ENCODE measurements at places on chromosomes 1 and 21.

DNA sequence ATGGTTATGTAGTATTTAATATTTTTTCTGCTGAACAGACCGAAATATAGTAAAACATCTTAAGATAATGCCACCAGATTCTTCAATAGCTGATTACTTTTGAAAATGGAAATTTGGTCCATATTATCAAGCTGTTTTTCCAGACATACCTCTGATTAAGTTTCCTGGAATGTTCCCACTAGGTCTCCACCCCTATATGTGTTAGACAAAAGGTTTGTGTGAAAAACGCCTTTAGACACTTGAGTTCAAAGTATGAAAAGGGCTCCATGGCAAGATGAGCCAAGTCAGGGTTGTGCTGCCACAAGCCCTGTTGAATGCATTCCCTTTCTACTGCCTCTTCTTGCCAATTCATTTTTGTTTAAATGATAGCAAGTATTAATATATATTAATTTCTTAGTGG is 52.7 kb downstream of the ZBTB17 start:
- no peak for DNase-seq

- DNase-seq, result no peak
These were observed 5.9 kb downstream of the MYCBP start for GRCh38 chr1:38867208-38867607.

DNA sequence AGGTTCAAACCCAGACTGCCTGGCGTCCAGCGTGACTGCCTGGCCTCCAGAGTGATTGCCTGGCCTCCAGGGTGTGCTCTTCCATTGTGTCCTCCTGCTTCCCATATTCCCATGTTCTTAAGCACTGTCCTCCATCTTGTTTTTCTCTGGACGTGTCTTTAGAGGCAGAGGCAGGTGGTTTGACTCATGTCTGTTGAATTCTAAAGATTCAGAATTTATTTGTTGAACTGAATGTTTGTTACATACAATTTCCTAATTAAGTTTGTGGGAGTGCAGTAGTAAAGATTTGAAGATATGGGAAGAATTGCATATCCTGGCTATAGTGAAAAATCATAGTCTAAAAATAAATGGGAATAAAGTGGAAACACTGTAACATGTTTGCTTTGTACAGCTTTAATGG is 18.3 kb downstream of the ST6GALNAC3 start:
- no peak for DNase-seq

DNA sequence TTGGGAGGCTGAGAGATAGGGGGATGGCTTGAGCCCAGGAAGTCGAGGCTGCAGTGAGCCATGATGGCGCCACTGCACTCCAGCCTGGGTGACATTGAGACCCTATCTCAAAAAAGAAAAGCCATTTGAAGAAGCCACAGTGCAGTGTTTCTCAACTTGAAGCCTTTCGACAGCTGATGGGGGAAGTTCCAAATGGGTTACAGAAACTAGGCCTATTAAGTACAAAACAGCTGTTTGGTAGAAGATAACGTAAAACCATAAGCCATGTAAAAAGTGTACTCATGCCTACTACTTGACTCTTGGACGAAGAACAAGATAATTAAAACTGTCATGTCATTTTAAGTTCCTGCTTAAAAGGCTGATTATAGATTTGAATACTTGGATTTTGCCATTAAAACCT is 16.6 kb downstream of the COPA start:
- no peak for DNase-seq

DNA sequence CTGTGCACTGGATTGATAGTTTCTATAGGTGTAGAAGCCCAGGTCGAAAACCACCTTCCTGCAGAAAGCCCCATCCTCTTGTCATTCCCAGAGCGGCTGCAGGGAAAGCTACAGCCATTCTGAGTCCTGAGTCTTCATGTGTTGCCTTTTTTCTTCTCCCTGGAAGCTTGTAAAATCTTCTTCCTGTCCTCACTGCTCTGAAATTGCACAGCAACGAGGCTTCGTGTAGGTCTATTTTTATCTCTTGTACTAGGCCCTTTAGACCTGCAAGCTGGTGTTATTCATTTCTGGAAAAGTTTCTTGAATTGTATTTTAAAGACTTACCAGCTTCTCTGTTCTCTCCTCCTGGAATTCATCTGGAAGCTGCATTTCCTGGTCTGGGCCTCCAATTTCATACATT is 44.2 kb upstream of the ETS2 start:
- no peak for DNase-seq

- no peak for DNase-seq
These were observed 218.2 kb downstream of the GIPC2 start for GRCh38 chr1:78263946-78264345.

DNA sequence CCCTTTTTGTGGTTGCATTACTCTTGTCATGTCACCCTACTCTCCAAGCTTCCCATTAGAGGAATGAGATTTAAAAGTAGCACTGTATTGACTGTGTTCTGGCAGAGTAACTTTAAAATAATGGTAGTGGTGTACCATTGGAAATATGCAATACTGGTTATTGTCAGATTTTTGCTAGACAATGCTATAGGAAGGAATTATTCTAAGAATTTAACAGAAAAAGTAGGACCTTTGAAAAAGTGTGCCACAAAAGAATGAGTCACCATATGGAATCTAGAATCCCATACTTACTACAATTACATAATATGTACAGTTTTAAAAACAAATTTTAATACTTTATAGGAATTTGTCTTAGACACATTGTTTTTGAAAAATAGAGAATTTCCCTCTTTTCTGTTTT is 13.8 kb downstream of the MIER1 start:
- DNase-seq, result no peak

- no peak for DNase-seq
These were observed 40.2 kb upstream of the COL6A1 start for GRCh38 chr21:45941338-45941710.

DNA sequence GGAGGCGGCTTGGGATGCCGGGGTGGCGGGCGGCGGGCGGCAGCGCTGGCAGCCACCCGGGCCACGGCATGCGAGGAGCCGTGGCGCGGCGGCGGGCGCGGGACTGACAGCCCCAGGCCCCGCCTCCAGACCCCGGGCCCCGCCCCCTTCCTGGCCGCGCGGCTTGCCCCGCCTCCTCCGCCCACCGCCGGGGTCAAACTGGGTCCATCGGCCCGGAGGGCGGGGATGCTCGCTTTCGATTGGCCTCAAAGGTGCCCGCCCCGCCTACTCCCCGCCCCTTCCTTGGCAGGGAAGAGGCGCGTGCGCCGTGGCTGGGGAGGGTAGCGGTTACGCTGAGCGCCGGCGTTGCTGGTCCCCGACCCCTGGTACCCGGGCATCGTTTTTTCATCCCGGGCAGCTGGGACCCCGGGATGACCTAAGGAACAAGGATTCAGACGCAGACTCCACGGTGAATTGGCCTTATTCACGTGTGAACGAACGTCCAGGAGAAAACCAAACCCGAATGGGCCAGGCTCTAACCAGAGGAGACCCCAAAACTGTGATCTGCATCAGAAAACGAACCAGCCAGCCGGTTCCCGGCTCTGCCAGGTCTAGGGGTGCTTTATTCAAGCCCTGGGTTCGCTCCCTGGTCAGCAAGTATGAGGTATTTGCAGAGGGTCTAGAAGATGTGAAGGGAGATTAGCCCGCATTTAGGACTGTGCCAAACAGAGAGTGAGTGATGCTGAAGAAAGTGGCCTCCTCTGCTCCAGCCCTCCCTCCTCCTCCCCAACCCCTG is 117.2 kb upstream of the GUCA2B start:
- DNase-seq, result peak; percentile 96

- DNase-seq, result no peak
These were observed 54.8 kb downstream of the NR5A2 start for GRCh38 chr1:200082329-200082728.

DNA sequence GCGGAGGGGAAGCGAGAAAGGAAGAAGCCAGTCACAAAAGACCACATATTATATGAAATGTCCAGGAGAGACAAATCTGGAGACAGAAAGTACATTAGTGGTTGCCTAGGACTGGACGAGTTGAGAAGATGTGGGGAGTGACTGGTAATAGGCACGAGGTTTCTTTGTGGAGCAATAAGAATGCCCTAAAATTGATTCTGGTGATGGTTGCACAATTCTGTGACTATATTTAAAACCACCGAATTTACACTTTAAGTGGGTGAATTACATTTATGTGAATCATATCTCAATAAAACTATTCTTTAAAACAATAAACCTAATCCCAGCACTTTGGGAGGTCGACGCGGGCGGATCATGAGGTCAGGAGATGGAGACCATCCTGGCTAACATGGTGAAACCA is 63.1 kb downstream of the ZNF281 start:
- DNase-seq, result peak; percentile 86

- peak; percentile 35 for DNase-seq
These were observed 113.2 kb upstream of the CYYR1 start for GRCh38 chr21:26686278-26686677.

- no peak for DNase-seq
These were observed 167.9 kb upstream of the ZC3H12A start for GRCh38 chr1:37306461-37306860.

GRCh38 chr21:31218830-31219608 is 125.0 kb downstream of the TIAM1 start:
- DNase-seq, result peak; percentile 75

DNA sequence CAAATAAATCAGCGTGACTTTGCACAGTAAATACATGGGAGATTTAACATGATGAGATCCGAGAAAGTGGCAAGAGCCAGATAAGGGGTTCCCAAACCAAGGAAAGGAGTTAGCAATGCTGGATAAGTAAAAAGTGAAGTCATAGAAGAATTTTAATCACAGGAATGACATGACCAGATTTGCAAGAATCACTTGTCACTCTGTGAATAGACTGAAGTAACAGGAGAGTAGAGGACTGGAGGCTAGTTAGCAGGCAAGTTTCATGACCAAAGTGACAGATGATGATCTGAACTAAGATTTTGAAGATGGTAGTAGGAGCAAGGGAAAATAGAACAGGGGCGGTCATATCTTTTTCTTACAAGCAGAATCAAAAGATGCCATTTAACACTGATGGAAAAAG is 8.4 kb downstream of the CFH start:
- no peak for DNase-seq

DNA sequence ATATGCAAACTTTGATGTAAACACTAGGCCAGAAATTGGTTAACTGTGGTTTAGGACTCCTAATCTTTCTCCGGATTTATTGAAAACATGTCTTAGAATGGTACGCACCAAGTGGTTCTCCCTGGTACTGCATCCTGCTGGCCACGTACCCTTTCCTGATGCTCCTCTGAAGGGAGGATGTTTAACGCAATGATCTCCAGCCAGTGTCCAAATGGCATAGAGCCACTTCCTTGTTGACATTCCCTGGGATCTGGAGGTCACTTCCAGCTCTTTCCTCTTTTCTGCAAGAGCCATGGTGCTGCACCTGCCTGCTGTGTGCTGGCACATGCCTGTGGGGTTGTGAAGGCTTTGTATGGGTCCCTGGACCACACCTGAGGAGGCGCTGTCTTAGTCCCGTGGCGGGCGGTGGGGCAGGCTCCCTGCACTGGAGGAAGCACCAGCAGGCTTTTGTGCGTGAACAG is 53.9 kb downstream of the GALNT2 start:
- peak; percentile 38 for DNase-seq

- peak; percentile 91 for DNase-seq
These were observed 13.6 kb upstream of the LAMTOR5 start for GRCh38 chr1:110420874-110421793.

DNA sequence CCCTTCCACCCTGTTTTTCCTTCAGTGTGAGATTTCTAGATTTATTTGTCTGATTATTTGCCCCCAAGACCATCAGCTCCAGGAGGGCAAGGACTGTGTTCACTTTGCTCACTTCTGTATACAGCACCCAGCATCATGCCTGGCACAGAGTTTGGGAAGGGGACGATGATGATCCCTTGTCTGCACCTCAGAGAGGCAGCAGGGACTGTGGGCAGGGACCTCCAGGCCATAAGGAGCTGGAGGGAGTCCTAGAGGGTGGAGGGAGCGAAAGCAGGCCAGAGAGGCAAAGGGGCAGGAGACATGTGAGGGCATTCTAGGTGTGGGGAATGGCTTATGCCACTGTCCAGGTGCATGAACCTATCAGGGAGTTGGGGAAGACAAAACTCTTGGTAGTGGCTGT is 32.8 kb downstream of the H3-3A start:
- DNase-seq, result no peak

DNA sequence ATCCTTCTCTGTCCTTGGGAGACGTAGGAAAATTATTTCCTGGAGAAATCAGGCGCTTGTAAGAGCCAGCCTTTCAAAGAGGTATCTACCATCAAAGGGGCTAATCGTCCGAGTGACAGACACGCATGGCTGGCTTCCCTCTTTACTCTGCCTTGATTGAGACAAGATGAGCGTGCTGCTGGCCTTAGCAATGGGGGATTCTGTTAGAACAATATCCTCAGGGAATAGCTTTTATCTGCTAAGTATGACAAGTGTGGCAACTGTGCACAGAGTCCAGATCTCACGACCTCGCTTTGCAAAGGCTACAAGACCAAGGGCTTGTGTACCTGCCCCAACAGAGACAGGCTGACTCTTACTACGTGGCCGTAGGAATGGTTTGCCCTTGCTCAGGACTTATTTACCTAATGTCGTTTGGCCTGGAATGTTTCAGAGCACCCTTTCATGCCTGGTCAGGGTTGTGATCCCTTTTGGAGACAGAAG is 417.1 kb downstream of the KIF26B start:
- DNase-seq, result no peak

- DNase-seq, result no peak
These were observed 719 bp downstream of the MFAP2 start for GRCh38 chr1:16979475-16980327.

DNA sequence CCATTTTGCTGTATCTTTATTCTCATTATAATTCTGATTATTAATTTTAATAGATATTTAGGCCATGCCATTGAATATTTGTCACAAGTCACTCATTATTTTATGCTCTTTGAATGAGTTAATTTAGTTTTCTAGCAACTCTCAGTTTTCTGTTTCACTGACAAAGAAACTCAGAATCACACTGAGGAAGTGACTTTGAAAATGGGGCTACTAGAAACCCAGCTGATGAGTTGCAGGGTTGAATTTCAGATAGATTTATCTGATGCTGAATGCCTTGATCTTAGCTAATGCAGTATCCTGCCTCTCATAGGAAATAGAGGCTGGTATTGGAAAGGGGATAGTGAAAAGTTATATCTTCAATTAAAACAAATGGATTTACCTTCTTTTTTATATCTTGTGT is 67.4 kb upstream of the PLA2G4A start:
- no peak for DNase-seq

Data from suppressor macrophage (primary cell).